ENCODE measurements at places on chromosomes 7 and 10.

- DNase-seq, result no peak
These were observed 285.1 kb upstream of the PFKP start for GRCh38 chr10:2782265-2782664.

- DNase-seq, result no peak
These were observed 146.2 kb upstream of the NFE2L3 start for GRCh38 chr7:26005683-26006410.

GRCh38 chr10:112239347-112239746 lies 43.9 kb upstream of the TECTB start:
- DNase-seq, result no peak

- DNase-seq, result no peak
These were observed 199.7 kb upstream of the PITRM1 start for GRCh38 chr10:3372281-3372680.

GRCh38 chr7:120806669-120807068 lies 51.3 kb downstream of the TSPAN12 start:
- peak; percentile 27 for DNase-seq

DNA sequence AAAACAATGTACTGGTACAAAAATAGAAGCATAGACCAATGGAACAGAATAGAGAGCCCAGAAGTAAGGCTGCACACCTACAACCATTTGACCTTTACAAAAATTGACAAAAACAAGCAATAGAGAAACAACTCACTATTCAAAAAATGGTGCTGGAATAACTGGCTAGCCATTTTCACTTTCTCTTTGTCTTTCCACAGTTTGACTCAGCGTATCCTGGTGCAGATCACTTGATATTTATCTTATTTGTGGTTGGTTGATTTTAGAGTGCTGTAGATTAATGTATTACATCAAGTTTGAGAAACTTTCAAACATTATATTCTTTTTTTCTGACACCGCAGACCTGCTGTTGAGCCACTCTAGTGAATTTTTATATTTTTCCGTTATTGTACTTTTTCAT lies 381.4 kb downstream of the DGKB start:
- no peak for DNase-seq

- no peak for DNase-seq
These were observed 77.6 kb downstream of the VPS41 start for GRCh38 chr7:38831259-38831996.
